Activated T-helper 2 cell treated with anti-CD3 and anti-CD28 coated beads, Interferon-gamma antibody, Interleukin-2, Interleukin-4, amounts not matched to agents 10 μg/mL and 5 μg/mL and 100 μg/mL, durations not matched to agents 14 hours and 24 hours and 36 hours (primary cell): ENCODE measurements at places on chromosomes 12 and 14.

GRCh38 chr12:132021031-132021871, 71.5 kb downstream of the EP400 start:
- no peak for DNase-seq
- no peaks in the 10 kb centered on the region for H3K27me3 ChIP-seq
- H3K36me3 ChIP-seq: peaks cover 70% of the 10 kb centered on the region
- no peaks in the 10 kb centered on the region for H3K4me1 ChIP-seq
- no peak overlapping the region for H3K27ac ChIP-seq

DNA sequence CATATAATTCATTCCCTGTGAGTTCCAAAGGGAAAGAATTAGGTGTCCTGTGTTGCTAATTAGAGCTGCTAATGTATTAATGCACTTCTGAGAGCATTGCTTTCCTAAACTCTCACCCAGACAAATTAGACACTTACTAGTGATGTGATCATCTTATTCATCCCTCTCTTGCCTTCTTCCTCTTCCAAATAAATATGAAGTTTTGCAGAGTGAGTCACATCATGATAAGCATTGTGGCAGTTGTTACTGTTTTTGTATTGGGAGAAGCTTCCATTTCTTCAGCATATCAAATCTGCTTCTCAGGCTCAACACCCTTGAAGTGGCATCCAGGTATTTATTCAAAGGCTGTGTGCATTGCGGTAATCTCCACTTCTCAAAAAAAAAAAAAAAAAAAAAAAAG, 37.3 kb upstream of the E2F7 start:
- H3K27me3 ChIP-seq: peaks cover 4% of the 10 kb centered on the region
- no peaks in the 10 kb centered on the region for H3K4me1 ChIP-seq
- DNase-seq: no peak

GRCh38 chr14:89773151-89773550, 181.4 kb downstream of the EFCAB11 start:
- no peak overlapping the region for H3K27ac ChIP-seq
- no peak for DNase-seq
- H3K4me3 ChIP-seq: no peak overlapping the region
- H3K36me3 ChIP-seq: no peaks in the 10 kb centered on the region

GRCh38 chr12:57474862-57475261, 4.8 kb downstream of the ARHGAP9 start:
- H3K4me1 ChIP-seq: peaks cover 35% of the 10 kb centered on the region
- H3K4me3 ChIP-seq: peak overlapping the region; percentile 72
- H3K27ac ChIP-seq: peak overlapping the region; percentile 47

- no peaks in the 10 kb centered on the region for H3K27me3 ChIP-seq
- no peak for DNase-seq
- H3K36me3 ChIP-seq: no peaks in the 10 kb centered on the region
- peak overlapping the region; percentile 29 for H3K27ac ChIP-seq
These were observed 11.5 kb upstream of the IFI27 start for GRCh38 chr14:94099006-94099405.

GRCh38 chr14:52355016-52355431, 40.9 kb downstream of the PTGER2 start:
- H3K4me3 ChIP-seq: no peak overlapping the region
- peaks cover 60% of the 10 kb centered on the region for H3K4me1 ChIP-seq
- H3K36me3 ChIP-seq: peaks cover 33% of the 10 kb centered on the region
- no peak for DNase-seq

GRCh38 chr12:60920841-60921495, 1325.1 kb downstream of the SLC16A7 start:
- H3K36me3 ChIP-seq: no peaks in the 10 kb centered on the region
- no peaks in the 10 kb centered on the region for H3K4me1 ChIP-seq
- H3K4me3 ChIP-seq: no peak overlapping the region
- DNase-seq: no peak
- no peaks in the 10 kb centered on the region for H3K27me3 ChIP-seq

- H3K27me3 ChIP-seq: no peaks in the 10 kb centered on the region
- no peak overlapping the region for H3K4me3 ChIP-seq
- H3K27ac ChIP-seq: no peak overlapping the region
- DNase-seq: no peak
- H3K4me1 ChIP-seq: no peaks in the 10 kb centered on the region
- no peaks in the 10 kb centered on the region for H3K36me3 ChIP-seq
These were observed 62.3 kb downstream of the UNC79 start for GRCh38 chr14:93493054-93493453.

- H3K27me3 ChIP-seq: no peaks in the 10 kb centered on the region
- no peak overlapping the region for H3K27ac ChIP-seq
- no peak overlapping the region for H3K4me3 ChIP-seq
- DNase-seq: no peak
- H3K4me1 ChIP-seq: no peaks in the 10 kb centered on the region
These were observed 91.8 kb upstream of the ATP2B1 start for GRCh38 chr12:89800435-89800834.

DNA sequence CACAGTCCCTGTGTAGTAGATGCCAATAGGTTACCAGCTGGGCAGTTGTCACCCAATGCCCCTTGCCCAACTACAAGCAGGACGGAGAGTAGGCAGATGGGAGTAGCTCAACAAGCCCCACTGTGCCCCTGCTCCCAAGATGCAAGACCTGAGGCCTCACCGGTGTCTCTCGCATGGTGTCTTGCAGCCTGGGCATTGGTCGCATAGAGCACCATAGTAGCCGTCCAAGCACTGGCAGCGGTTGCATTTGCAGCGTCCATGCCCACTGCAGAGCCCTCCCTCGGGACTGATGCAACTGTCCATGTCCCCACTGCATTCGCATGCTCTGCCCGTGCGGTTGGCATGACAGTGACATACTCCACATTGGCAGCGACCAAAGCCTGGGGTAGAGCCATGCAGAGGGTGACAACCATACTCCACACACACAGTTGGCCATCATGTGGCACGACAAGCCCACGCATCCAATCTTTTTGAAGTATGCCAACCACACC, 11.9 kb upstream of the CSAD start:
- H3K27me3 ChIP-seq: no peaks in the 10 kb centered on the region
- peaks cover 87% of the 10 kb centered on the region for H3K36me3 ChIP-seq
- DNase-seq: no peak
- no peak overlapping the region for H3K4me3 ChIP-seq

- peaks cover 2% of the 10 kb centered on the region for H3K27me3 ChIP-seq
- peaks cover 2% of the 10 kb centered on the region for H3K4me1 ChIP-seq
- no peak for DNase-seq
These were observed 332.6 kb downstream of the AEBP2 start for GRCh38 chr12:19771858-19772257.

- no peak for DNase-seq
- H3K27ac ChIP-seq: no peak overlapping the region
- no peaks in the 10 kb centered on the region for H3K4me1 ChIP-seq
- H3K27me3 ChIP-seq: peaks cover 17% of the 10 kb centered on the region
- H3K4me3 ChIP-seq: no peak overlapping the region
- H3K36me3 ChIP-seq: no peaks in the 10 kb centered on the region
These were observed 30.8 kb downstream of the CACNA1C start for GRCh38 chr12:2083561-2083960.

GRCh38 chr14:68671909-68672308, 121.0 kb downstream of the ZFP36L1 start:
- no peak overlapping the region for H3K4me3 ChIP-seq
- peaks cover under 1% of the 10 kb centered on the region for H3K36me3 ChIP-seq
- no peaks in the 10 kb centered on the region for H3K27me3 ChIP-seq

DNA sequence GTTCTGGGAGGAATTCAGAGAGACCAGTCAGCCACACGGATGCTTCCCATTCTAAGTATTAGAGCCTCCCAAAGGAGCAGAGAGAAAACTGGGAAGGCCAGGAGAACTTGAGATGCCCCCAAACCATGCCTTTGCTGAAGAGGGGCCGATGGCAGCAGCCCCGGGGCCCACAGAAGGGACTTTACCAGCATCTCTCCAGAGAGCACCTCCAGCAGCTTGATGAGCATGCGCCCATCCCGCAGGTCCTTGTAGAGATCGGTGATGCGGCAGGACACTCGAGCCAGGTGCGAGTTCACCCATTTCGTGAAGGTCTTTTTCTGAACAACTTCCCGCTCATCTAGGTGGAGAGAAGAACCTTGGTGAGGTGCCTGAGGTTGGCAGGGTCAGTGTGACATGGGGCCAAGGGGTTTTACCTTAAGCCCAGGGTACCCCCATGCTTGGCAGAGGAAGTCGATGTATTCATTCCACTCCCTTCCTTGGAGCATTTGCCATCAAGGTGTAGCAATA, 74.9 kb downstream of the SPTB start:
- no peaks in the 10 kb centered on the region for H3K4me1 ChIP-seq
- no peaks in the 10 kb centered on the region for H3K36me3 ChIP-seq

GRCh38 chr12:22083167-22083566, 37.1 kb downstream of the CMAS start:
- H3K4me1 ChIP-seq: no peaks in the 10 kb centered on the region
- no peak for DNase-seq
- H3K27me3 ChIP-seq: peaks cover 8% of the 10 kb centered on the region
- no peak overlapping the region for H3K4me3 ChIP-seq

DNA sequence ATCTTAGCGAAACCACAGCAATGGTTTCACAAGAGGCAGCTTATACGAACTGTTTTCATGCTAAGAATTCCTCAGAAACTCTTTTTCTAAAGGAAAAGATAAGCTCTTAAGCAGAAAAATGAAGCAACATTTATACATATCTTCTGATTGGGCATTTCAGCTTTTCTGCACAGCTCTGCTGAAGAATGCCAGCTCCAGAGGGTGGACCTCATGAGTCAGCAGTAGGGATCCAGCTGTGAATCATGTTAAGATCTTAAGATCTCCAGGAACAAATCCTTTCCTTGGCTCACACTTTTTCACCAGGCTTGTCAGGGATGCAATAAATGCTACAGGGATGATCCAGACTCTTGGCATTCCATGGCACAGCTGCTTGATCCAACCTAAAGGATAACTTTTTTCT, 477.1 kb upstream of the CCDC196 start:
- no peak overlapping the region for H3K4me3 ChIP-seq
- no peak for DNase-seq
- peaks cover 20% of the 10 kb centered on the region for H3K27me3 ChIP-seq
- H3K4me1 ChIP-seq: peaks cover 4% of the 10 kb centered on the region

- DNase-seq: no peak
- peak overlapping the region; percentile 97 for H3K4me3 ChIP-seq
- H3K36me3 ChIP-seq: peaks cover 21% of the 10 kb centered on the region
- H3K27ac ChIP-seq: peak overlapping the region; percentile 50
- H3K27me3 ChIP-seq: no peaks in the 10 kb centered on the region
These were observed 2.2 kb downstream of the ATP6V1D start for GRCh38 chr14:67357186-67357968.

GRCh38 chr12:1544996-1545700, 49.2 kb downstream of the FBXL14 start:
- no peak overlapping the region for H3K27ac ChIP-seq
- H3K36me3 ChIP-seq: no peaks in the 10 kb centered on the region
- peaks cover 26% of the 10 kb centered on the region for H3K27me3 ChIP-seq
- no peak overlapping the region for H3K4me3 ChIP-seq

- H3K4me1 ChIP-seq: no peaks in the 10 kb centered on the region
- H3K27ac ChIP-seq: no peak within 1 kb of the TSS
These were observed at the start of gene SVOP for GRCh38 chr12:109020796-109021380. TSS of gene SVOP (minus strand) at chr12:109021068. CDS start at chr12:109020868, 200 bp downstream.

GRCh38 chr12:117294189-117294603, 67.2 kb downstream of the NOS1 start:
- H3K36me3 ChIP-seq: no peaks in the 10 kb centered on the region
- no peaks in the 10 kb centered on the region for H3K27me3 ChIP-seq
- no peaks in the 10 kb centered on the region for H3K4me1 ChIP-seq
- H3K4me3 ChIP-seq: no peak overlapping the region
- H3K27ac ChIP-seq: no peak overlapping the region
- DNase-seq: no peak
